Activated CD8-positive, alpha-beta memory T cell treated with anti-CD3 and anti-CD28 coated beads, Interleukin-2, amount 10 ng/mL, durations not matched to agents 7 days and 5 days (primary cell): ENCODE measurements at places on chromosomes 6 and 20. TPM values are rescaled to one million over a fixed set of nuclear protein-coding genes. Genes with fewer than 3 reads are reported as not detected.

The PLTP gene
- total RNA-seq: 3.2 TPM

The SOX4 gene
- total RNA-seq: 10.4 TPM

- no peak for DNase-seq
Observed at GRCh38 chr6:38796850-38797249, 81.7 kb downstream of the DNAH8 start.

DNA sequence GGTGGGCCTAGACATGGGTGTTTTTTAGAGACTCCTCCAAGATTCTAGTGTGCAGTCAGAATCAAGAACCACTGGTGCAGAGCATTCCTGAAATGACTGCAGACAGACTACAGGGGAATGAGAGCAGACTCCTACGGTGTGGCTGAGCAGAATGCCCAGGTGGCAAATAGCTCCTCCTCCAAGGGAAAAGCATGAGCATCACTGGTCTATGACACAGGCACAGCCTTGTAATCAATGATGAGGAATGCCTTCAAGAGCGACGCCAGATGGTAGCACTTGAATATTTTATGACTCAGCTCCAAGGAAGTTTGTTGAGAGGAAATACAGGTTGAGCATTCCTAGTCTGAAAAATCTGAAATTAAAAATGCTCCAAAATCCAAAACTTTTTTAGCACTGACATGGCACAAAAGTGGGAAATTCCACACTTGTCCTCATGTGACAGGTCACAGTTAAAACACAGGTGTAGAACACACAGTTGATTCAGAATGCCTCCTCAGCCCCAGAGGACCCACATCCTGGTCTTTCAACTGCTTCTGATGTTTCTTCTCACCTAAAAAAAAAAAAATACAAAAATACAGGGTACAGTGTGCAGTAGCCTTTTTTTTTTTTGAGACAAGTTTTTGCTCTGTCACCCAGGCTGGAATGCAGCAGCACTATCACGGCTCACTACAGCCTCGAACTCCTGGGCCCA is 10.6 kb upstream of the FAM8A1 start:
- DNase-seq: no peak

GRCh38 chr6:142891454-142891853 is 53.5 kb downstream of the HIVEP2 start:
- no peak for DNase-seq

The SYCP2 gene
- 25.7 TPM for total RNA-seq
